Testis (tissue), 5 donors: ENCODE measurements at places on chromosomes 6 and 20. TPM values are rescaled to one million over a fixed set of nuclear protein-coding genes. Genes with fewer than 3 reads are reported as not detected.

- H3K4me3 ChIP-seq: no peak overlapping the region
- H3K27me3 ChIP-seq: no peaks in the 10 kb centered on the region
- no peak for DNase-seq
- H3K27ac ChIP-seq: no peak overlapping the region
These were observed 13.5 kb upstream of the CNR1 start for GRCh38 chr6:88179692-88180091.

The BICRAL gene
- 20.4 TPM for total RNA-seq

DNA sequence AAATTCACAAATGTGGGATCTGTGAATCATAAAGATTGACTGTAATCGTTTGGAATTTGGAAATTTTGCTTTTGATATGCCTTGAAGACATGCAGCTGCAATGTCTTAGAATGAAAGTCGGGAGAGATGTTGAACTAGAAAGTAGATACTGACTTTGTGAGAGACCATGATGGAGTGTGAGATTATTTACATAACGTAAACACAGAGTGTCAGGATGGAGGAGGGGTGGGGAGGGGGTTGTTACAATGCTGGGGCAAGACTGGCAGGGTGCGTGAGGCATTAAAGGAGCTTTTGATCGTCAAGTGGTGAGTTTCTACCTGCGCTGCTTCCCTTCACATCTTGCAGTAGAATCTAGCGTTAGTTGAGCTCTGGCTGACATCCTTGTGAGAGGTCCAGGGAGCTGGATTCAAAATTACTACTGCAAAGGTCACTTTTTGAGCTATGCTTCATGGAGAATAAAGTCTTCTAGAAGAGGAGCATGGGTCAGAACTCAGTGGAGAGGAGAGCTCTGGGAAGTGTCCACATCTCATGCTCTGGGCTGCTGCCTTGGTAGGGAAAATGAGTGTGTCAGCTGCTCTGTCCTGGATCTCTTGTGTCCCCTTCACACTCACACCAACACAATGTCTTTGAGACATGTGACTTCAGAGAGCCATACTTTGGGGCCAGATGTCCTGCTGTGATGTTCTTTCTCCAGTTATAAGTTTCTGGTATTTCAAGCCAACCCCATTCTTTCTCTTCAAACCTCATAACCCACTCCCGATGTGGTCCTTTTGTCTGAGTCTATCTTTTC is 105.2 kb upstream of the CITED2 start:
- DNase-seq: no peak
- H3K4me3 ChIP-seq: no peak overlapping the region
- no peak overlapping the region for H3K27ac ChIP-seq
- H3K4me1 ChIP-seq: peaks cover 8% of the 10 kb centered on the region
- no peaks in the 10 kb centered on the region for H3K27me3 ChIP-seq
- no peaks in the 10 kb centered on the region for H3K36me3 ChIP-seq

- H3K27ac ChIP-seq: no peak overlapping the region
- no peaks in the 10 kb centered on the region for H3K36me3 ChIP-seq
- no peak for DNase-seq
- H3K27me3 ChIP-seq: no peaks in the 10 kb centered on the region
These were observed 7.0 kb downstream of the UBD start for GRCh38 chr6:29552512-29553051.

GRCh38 chr6:144155529-144155928 is 5.2 kb downstream of the STX11 start:
- H3K36me3 ChIP-seq: no peaks in the 10 kb centered on the region
- no peaks in the 10 kb centered on the region for H3K27me3 ChIP-seq

- no peak overlapping the region for H3K27ac ChIP-seq
- no peaks in the 10 kb centered on the region for H3K36me3 ChIP-seq
- DNase-seq: no peak
- H3K27me3 ChIP-seq: no peaks in the 10 kb centered on the region
These were observed 108.9 kb downstream of the SNX5 start for GRCh38 chr20:17859616-17860232.

DNA sequence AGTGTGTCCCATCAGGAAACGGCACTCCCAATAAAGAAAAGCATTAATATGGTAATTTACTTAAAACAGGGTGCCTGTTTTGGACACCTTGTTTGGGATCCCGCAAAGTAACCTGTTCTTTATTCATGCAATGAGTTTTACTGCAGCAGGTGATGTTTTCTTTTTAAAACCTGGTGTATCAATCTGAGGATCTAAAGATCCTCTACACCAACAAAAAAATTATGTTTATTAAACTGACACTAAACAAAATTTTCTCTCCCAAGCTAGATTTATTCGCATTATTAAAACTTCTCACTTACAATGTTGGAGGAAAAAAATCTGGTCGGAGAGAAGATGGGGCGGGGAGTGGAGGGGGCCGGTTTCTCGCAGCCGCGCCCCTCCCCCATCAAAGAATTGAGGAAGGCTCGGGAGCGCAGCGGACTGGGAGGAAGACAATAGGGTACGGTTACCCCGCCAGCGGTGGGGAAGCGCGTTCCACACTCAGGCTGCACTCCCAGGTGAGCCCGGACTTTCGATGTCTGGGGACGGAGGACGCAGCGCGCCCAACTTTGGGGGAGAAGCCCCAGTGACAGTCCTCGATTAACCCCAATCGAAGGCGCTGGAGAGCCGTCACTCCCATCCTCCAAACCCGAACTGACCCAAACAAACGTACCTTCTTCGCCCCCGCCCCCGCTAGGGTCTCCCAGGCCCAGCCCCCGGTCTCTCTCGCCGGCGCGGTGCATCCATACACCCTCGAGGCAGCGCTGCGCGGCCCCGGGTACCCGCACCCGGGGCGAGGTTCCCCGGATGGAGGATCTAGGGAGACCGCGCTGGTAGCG is 1.3 kb downstream of the CD24 start:
- no peaks in the 10 kb centered on the region for H3K4me1 ChIP-seq
- no peaks in the 10 kb centered on the region for H3K36me3 ChIP-seq
- DNase-seq: no peak
- no peaks in the 10 kb centered on the region for H3K27me3 ChIP-seq

The CST5 gene
- total RNA-seq: not detected

The CDH4 gene
- 3.3 TPM for total RNA-seq

GRCh38 chr6:131688286-131688685 is 12.9 kb downstream of the OR2A4 start:
- no peak for DNase-seq
- H3K36me3 ChIP-seq: no peaks in the 10 kb centered on the region
- H3K27ac ChIP-seq: no peak overlapping the region
- no peak overlapping the region for H3K4me3 ChIP-seq
- no peaks in the 10 kb centered on the region for H3K27me3 ChIP-seq

GRCh38 chr6:44386364-44386928 is 1.1 kb upstream of the CDC5L start:
- H3K27ac ChIP-seq: peak overlapping the region; percentile 99
- H3K4me3 ChIP-seq: peak overlapping the region; percentile 90
- no peaks in the 10 kb centered on the region for H3K27me3 ChIP-seq
- H3K4me1 ChIP-seq: peaks cover 20% of the 10 kb centered on the region
- no peak for DNase-seq

DNA sequence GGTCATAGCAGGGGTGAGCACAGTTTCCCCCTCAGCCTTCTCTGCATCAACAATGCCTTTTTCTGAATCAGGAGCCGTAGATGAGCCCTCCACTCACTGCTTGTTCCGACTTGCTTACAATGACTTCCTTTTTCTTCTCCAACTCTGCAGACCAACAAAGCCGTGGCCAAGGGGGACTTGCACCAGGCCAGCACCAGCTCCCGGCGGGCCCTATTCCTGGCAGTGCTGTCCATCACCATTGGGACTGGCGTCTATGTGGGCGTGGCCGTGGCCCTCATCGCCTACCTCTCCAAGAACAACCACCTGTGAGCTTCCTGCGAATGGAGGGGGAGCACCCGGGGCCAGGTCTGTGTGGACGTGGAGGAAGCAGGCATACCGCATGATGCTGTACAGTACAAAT is 195.8 kb downstream of the SYNDIG1 start:
- H3K36me3 ChIP-seq: no peaks in the 10 kb centered on the region
- no peak overlapping the region for H3K4me3 ChIP-seq
- no peaks in the 10 kb centered on the region for H3K4me1 ChIP-seq
- no peaks in the 10 kb centered on the region for H3K27me3 ChIP-seq
- no peak for DNase-seq

The SLC22A16 gene
- 25.0 TPM for total RNA-seq

DNA sequence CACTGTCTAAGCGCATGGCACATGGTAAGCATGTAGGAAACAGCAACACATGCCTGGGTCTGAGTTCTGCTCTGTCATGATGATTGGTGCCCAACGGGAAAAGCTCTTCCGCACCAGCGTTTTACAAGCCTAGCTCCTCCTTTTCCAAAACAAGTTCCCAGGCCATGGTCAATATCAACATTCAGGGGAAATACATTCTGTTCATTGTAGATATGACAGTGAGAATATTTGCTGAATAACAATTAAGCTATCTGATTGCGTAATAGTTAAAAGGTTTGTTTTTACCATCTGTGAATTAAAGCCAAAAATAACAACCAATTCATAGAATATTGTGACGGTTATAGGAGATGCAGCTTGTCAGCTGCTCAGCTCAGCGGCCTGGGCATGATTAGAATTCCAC is 404.3 kb upstream of the SLC35B3 start:
- H3K4me1 ChIP-seq: no peaks in the 10 kb centered on the region
- no peak for DNase-seq
- H3K27ac ChIP-seq: no peak overlapping the region
- H3K4me3 ChIP-seq: no peak overlapping the region
- H3K27me3 ChIP-seq: no peaks in the 10 kb centered on the region

DNA sequence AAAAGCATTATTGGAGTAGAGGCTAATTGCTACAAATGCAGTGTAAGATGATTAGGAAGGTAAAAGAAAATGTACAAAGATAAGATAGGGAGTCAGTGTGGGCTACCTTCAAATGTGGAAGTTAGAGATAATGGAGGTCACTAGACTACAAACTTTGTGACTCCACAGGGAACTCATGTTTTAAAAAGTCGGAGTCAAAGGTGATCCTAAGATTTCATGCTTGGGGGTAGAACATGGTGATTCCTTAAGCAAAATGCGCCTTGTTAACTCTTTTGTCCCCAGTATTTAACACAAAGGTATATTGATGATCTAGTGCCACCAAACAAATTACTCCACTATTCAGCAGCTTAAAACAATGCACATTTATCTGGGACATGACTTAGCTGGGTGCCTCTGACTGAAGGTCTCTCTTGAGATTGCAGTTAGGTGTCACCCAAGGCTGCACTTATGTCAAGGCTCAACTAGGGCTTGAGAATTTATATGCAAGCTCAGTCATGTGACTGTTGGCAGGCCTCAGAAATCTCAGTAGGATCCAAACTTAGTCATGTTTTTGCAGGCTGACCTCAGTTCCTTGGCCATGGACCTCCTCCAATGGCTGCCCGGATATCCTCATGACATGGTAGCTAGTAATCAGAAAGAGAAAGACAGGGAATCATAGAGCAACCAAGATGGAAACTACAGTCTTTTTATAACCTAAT is 11.4 kb upstream of the SNX9 start:
- DNase-seq: no peak
- H3K4me1 ChIP-seq: peaks cover 16% of the 10 kb centered on the region
- no peaks in the 10 kb centered on the region for H3K27me3 ChIP-seq
- H3K36me3 ChIP-seq: no peaks in the 10 kb centered on the region
- no peak overlapping the region for H3K4me3 ChIP-seq

DNA sequence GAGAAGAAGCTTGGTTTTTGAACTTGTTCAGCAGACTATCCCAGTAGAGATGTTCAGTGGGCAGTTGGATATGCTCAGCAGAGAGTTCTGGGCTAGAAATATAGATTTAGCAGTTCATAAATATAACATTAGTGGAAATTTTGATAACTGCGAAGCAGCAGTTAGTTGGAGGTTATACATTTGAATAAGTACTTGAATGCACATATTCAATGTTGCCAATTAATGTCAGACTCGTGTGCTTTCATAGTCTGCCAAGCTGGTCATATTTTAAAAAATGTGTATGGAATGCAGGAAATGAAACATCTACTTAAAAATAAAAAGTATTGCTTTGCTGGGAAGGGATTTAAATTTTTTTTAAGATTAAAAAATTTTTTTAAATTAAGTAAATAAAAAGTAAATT is 92.5 kb upstream of the E2F3 start:
- DNase-seq: no peak
- no peak overlapping the region for H3K4me3 ChIP-seq
- H3K36me3 ChIP-seq: no peaks in the 10 kb centered on the region
- H3K4me1 ChIP-seq: no peaks in the 10 kb centered on the region
- no peaks in the 10 kb centered on the region for H3K27me3 ChIP-seq

The ZC2HC1B gene
- total RNA-seq: 4.6 TPM

GRCh38 chr6:259316-259715 is 33.0 kb upstream of the DUSP22 start:
- no peak overlapping the region for H3K4me3 ChIP-seq
- H3K36me3 ChIP-seq: no peaks in the 10 kb centered on the region
- no peaks in the 10 kb centered on the region for H3K4me1 ChIP-seq
- H3K27me3 ChIP-seq: no peaks in the 10 kb centered on the region

DNA sequence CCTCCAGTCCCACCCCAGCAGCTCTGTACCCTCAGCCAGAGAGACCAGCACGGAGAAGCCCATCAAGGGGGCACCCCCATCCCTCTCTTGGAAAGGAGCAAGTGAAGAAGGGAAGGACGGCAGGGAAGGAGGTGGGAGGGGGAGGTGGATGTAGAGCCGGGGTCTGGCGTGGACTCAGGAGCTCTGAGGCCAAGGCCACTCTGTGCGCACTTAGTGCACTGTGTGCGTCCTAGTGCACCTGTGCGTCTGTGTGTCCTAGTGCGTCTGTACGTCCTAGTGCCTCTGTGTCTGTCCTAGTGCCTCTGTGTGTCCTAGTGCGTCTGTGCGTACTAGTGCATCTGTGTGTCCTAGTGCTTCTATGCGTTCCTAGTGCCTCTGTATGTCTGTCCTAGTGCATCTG is 54.2 kb downstream of the DSTN start:
- H3K27ac ChIP-seq: no peak overlapping the region
- no peak overlapping the region for H3K4me3 ChIP-seq
- H3K36me3 ChIP-seq: no peaks in the 10 kb centered on the region
- H3K4me1 ChIP-seq: no peaks in the 10 kb centered on the region
- no peak for DNase-seq
- no peaks in the 10 kb centered on the region for H3K27me3 ChIP-seq

GRCh38 chr6:78511009-78511408 is 356.3 kb upstream of the IRAK1BP1 start:
- no peak overlapping the region for H3K27ac ChIP-seq
- no peak for DNase-seq
- H3K4me1 ChIP-seq: no peaks in the 10 kb centered on the region
- no peaks in the 10 kb centered on the region for H3K27me3 ChIP-seq

DNA sequence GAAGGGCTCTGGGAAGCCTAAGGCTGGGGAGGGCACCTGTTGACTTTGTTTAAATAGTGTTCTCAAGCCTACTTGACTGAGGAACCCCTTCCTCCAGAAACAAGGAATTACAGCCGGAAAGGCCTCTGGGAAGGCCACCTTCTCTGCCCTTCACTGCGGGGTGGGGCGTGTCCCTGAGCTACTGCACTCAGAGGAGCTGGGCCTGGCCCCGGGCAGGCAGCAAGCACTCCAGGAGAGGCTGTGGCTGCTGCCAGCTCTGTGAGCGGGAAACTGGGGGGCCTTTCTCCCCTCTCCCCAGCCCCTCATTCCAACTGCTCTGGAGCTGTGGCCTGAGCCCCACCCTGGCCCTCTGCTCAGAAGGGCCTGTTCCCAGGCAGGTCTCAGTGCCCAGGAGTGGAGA is 4.0 kb upstream of the OSBPL2 start:
- no peak overlapping the region for H3K4me3 ChIP-seq
- peaks cover 22% of the 10 kb centered on the region for H3K4me1 ChIP-seq
- H3K27ac ChIP-seq: no peak overlapping the region
- H3K27me3 ChIP-seq: no peaks in the 10 kb centered on the region
- no peaks in the 10 kb centered on the region for H3K36me3 ChIP-seq
- no peak for DNase-seq

The PRSS35 gene
- total RNA-seq: 2.3 TPM

The ESR1 gene
- 4.3 TPM for total RNA-seq

The HLA-DRA gene
- total RNA-seq: 23.4 TPM

The ULBP3 gene
- 33.5 TPM for total RNA-seq

GRCh38 chr6:41713650-41714291 is 21.6 kb downstream of the TFEB start:
- peaks cover 32% of the 10 kb centered on the region for H3K4me1 ChIP-seq
- DNase-seq: peak; percentile 80
- no peak overlapping the region for H3K4me3 ChIP-seq
- no peak overlapping the region for H3K27ac ChIP-seq
- no peaks in the 10 kb centered on the region for H3K27me3 ChIP-seq
